A673 (cell line): ENCODE measurements at places on chromosomes 6 and 20.
A peak's percentile ranks its signal among the peaks of the same experiment; 100 is the strongest.

GRCh38 chr6:157459327-157459726, 78.3 kb downstream of the ZDHHC14 start:
- DNase-seq = no peak

DNA sequence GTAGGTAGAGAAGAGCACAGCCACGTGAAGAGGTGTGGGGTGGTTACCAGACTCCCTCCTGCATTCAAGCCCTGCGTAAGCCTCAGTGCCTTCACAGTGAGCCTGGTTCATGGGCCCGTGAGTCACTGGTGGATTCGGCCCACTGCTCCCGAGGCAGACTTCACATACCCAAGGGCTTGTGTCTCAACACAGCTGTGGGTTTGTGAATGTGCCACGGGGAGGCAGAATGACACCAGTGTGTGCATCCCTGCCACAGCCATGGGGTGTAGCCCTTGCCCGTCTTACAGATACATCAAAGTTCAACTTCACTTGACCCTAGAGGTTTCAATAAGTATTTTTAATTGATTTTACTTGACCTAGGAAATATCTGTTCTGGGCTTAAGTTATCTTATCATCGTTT, 108.5 kb downstream of the MAP3K4 start:
- no peak for DNase-seq

GRCh38 chr6:129818251-129818650, 42.9 kb downstream of the TMEM244 start:
- no peak for DNase-seq

DNA sequence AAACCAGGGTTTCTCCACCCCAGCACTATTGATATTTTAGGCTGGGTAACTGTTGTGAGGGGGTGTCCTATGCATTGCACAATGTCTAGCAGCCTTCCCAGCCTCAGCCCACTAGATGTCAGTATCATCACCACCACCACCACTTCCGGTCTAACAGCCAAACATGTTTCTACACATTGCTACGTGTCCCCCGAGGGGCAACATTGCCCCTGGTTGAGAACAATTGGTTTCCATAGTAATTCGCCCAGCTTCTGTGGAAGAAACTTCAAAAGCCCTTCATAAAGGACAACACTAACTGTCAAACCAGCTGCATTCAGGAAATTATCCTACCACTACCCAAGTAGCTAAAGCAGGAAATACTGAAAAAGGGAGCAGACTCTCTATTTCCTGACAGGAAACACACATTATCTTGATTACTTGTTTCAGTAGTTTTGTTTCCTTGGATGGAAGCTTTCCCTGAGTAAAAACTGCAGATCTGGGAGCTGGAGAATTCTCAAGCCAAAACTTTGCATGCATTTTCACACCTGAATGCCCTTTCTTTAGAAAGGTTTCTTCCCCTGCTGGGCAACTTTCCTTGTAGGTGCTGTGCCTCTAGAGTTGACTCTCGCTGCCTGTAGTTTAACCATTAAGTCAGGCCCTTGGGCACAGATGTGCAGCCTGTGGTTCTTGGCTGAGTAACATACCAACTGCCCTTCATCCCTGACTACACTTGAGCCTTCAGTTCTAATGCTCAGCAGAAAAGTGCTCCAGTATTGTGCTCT, 23.6 kb downstream of the PKHD1 start:
- peak; percentile 99 for DNase-seq

GRCh38 chr6:41182069-41183034, 18.6 kb downstream of the TREML2 start:
- DNase-seq = peak; percentile 71

- DNase-seq = no peak
Measured at GRCh38 chr20:3101737-3102574, 17.4 kb upstream of the AVP start.
